ENCODE measurements at places on chromosomes 11 and 22.
A peak's percentile ranks its signal among the peaks of the same experiment; 100 is the strongest.

GRCh38 chr22:27820896-27821866, 19.6 kb upstream of the MN1 start:
- DNase-seq, result no peak

GRCh38 chr11:96228910-96229309, 114.1 kb downstream of the MAML2 start:
- DNase-seq, result no peak

GRCh38 chr22:19637408-19638281, 76.7 kb upstream of the SEPTIN5 start:
- DNase-seq, result no peak

- no peak for DNase-seq
Observed at GRCh38 chr22:42673898-42674401, 24.8 kb upstream of the CYB5R3 start.

DNA sequence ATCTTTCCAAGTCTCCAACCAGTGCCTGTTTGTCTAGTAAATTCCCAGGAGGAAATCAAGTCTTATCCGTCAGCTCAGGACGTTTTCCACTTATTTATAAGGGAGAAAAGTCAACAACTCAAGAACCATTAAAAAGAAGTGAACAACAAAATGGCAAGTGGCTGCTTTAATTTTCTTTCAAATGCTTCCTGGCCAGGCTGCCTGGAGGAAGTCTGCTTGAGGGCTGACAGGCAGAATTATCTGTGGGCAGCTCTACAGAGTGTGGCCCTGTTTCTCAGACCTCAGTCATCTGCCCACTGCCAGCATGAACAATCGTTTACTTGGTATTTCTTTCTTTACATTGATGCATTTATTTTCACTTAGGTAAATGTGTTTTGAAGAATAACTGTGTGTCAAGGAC, 281.9 kb upstream of the ISX start:
- DNase-seq, result no peak

DNA sequence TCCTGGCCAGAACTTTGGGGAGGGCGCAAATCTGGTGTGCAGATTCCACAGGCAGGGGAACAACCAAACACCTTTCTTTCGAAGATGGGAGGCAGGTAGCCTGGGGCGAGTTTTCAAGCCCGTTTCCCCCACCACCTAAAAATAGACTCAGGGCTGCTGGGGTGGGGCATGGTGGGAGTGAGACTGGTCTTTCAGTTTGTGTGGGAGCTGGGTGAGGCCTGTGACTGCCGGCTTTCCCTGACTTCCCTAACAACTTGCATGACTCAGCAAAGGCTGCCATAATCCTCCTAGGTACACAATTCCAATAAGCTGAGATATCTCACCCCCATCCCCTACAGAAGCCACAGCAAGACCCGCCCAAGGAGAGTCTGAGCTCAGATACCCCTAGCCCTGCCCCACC, 4.3 kb upstream of the OR5B12 start:
- DNase-seq, result no peak

- peak; percentile 25 for DNase-seq
Observed at GRCh38 chr11:35046681-35047080, 92.3 kb upstream of the CD44 start.

Measured in central memory CD4-positive, alpha-beta T cell (primary cell).